Nephron progenitor cell (in vitro differentiated cells): ENCODE measurements at places on chromosomes 7 and 10.

GRCh38 chr10:132909491-132910071, 32.8 kb downstream of the CFAP46 start:
- no peak for DNase-seq

- DNase-seq, result no peak
Observed at GRCh38 chr10:114577133-114577532, 80.9 kb downstream of the ABLIM1 start.

GRCh38 chr10:127905848-127906261, 1.0 kb upstream of the PTPRE start:
- DNase-seq, result no peak

- DNase-seq, result no peak
Observed at GRCh38 chr10:8321990-8322389, 267.5 kb downstream of the GATA3 start.

DNA sequence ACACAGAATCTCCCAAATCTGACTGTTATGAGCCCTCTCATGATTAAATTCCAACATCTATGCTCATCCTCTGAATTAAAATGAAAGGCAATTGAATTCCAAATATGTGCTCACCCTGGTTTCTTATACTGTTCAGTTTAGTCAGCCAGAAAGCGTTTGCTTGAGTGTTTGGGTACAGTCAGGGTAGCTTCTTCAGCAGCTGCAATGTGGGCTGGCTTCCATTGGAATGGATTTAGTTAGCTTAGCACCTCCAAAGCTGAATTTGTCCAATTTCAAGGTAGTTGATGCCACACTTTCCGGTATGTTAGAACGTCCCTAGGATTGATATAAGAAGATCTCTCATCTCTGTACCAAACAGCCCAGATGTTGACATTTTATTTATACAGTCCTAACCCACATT, 9.3 kb downstream of the KLHL7 start:
- no peak for DNase-seq

GRCh38 chr7:36366005-36366717, 23.5 kb upstream of the ANLN start:
- no peak for DNase-seq

DNA sequence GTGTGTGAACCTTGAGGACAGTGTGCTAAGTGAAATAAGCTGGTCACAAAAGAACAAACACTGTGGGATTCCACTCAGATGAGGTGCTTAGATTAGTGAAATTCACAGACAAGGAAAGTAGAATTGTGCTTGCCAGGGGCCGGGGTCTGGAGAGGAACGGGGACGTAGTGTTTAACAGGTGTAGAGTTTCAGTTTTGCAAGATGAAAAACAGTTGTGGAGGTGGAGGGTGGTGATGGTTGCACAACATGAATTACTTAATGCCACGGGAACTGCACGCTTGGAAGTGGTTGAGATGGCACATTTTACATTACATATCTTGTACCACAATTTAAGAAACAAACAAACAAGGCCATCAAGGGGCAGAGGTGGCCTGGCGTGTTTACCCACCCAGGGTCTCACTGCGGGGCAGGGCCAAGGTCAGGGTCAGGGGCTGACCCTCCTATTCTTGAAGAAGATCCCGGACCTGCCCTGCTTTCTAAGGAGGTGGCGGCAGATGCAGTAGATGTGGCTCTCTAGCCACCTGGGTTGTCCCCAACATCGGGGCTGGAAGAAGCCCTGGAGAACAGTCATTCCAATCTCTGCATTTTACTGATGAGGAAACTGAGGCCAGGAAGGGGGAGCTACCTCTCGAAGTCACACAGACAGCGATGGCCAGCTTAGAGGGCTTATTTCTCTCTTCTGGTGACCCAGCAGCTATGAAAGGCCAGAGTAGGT, 91.5 kb upstream of the LRRC4 start:
- no peak for DNase-seq

- DNase-seq, result no peak
Observed at GRCh38 chr7:107122486-107122911, 46.3 kb upstream of the HBP1 start.

- no peak for DNase-seq
Observed at GRCh38 chr7:158252837-158253669, 334.6 kb downstream of the PTPRN2 start.

- no peak for DNase-seq
Observed at GRCh38 chr7:75937958-75938786, 23.2 kb downstream of the POR start.

DNA sequence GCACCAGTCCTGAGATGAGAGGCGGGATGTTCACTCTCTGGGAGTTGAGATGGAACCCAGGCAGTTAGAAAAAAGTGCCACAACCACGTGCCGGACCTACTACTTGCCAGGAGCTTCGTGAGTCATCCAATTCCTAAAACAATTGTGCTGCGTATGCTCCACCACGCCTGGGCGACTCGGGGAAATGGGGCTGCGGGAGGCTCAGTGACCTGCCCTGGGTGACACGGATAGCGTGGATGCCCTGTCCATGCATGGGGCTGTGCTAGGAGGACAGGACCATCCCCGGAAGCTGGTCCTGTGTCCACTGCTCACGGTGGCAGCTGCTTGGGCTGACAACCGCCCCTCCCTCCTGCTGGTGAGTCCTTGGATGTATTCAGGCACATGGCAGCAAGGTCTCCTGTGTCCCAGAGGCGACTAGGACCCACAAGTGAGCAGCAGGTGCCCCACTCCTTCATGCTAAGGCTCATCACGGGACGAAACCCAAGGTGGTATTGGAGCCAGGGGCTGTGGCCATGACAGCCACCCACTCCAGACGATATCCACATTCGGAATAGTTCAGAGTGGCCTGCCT, 90.4 kb downstream of the BMS1 start:
- no peak for DNase-seq

GRCh38 chr10:86956848-86957448, 467 bp downstream of the MMRN2 start:
- peak; percentile 35 for DNase-seq

- DNase-seq, result no peak
Observed at GRCh38 chr10:119496273-119496672, 46.2 kb downstream of the RGS10 start.

DNA sequence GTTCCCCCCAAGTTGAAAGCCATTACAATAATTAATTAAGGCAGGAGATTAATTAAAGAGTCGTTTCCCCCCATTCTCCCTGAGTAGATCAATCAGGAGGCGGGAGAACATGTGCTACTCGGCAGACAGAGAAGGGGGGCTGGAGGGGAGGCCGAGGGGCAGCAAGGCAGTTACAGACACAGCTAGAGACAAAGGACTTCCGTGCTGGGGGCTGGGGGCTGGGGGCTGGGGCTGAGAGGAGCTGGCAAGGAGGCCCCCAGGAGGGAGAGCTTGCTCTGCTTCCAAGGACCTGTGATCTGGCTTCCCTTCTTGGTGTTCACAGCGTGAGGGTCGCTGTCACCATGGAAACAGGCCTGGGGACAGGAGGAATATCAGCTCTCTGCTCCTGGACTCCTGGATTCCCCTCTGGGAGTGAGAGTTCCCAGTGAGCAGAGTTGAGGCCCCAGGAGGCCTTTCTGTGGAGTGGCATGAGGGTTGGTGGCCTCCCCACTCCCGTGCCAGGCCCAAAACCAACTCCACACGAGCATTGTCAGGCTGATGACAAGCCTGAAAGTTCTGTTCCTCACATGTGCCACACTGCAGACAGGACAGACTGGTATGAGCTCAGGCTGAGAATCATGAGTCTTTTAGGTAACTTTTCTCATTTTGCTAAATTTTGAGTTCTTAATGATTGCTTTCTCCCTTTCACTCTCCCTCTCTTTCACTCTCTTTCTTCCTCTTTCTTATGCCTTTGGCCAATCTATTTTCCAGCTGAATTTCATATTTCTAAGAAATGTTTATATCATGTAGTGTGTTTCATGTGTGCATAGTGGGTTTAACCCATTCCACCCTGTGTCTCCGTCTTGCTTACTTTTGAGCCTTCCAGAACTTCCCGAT, 16.4 kb downstream of the FAM241B start:
- peak; percentile 67 for DNase-seq

DNA sequence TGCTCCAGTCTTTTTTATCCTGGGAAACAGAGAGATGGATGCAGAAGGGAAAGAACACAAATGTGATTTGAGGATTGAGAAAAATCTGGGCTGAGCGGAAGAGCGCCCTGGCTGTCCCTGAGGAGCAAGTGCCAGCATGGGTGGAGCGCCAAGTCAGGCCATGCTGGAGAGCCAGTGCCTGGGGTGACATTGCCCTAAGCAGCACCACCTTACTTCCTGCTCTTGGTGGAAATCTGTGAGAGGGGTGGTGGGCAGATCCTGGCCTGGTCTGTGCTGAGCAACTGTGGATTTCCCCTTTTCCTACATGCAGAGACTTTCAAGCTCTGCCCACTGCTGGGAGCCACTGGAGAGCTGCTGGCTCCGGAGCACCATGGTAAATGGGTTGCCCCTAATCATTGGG, 36.9 kb downstream of the DDIT4 start:
- DNase-seq, result no peak

DNA sequence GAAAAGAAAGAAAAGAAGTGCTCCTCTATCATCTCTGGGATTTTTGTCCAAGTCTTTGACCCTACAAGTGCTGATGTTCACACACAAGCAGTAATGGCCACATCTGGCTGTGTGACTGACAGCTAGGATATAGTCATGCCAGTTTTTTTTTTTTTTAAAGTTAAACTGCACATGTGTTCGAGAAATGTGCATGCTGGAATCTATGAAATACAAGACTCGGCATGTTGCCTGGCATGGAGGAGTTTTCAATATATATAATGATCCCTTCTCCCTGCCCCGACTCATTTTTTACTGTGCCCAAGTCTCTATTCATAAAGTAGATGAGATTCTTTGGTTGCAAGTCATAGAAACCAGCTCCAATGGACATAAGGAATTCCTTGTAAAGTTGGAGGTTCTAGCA, 60.4 kb upstream of the FGFR2 start:
- DNase-seq, result no peak

DNA sequence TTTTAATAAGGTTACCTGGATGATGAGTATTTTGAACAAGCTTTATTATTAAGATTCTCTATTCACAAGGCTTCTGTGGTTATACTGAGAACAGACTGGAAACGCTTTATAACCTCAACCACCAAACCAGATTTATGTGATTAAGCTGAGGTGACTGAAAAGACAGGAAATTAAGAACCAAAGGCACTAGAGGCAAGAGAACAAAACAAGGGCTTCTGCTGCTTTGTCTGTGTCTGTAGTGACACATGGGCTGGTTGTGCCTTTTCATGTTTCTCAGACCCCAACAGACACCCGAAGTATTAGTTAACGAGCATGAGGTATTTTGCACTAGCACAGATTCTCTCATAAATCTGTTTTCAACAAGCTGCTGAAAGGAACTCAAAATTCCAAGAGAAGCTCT, 64.4 kb downstream of the RAPGEF5 start:
- no peak for DNase-seq

- no peak for DNase-seq
Observed at GRCh38 chr7:79296553-79297320, 156.7 kb downstream of the MAGI2 start.

GRCh38 chr10:49115015-49115795, at the start of gene VSTM4:
VSTM4 (minus strand) TSS chr10:49115522; CDS start chr10:49115485, 37 bp downstream.
- peak; percentile 73 for DNase-seq

GRCh38 chr10:128024426-128024825, 101.8 kb downstream of the MKI67 start:
- no peak for DNase-seq

GRCh38 chr10:52353960-52354394, 39.9 kb downstream of the DKK1 start:
- DNase-seq, result no peak

DNA sequence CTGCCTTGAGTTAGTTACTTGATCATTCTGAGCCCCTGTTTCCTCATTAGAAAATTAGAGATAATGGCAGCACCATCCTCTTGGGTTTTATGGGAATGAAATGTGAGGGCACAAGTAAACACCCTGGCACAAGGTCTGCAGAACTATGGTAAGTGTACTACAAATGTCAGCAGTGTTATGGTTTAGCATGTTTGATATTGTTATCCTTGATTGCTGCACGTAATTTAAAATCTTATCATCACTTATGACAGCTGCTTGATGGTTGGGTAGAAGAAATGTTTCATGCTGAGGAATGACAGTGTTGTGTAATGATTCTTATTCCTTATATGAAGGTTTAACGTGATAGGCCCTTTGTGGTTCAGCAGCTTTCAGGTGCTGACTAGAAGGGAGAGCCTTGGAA, 134.3 kb downstream of the KAT6B start:
- no peak for DNase-seq

DNA sequence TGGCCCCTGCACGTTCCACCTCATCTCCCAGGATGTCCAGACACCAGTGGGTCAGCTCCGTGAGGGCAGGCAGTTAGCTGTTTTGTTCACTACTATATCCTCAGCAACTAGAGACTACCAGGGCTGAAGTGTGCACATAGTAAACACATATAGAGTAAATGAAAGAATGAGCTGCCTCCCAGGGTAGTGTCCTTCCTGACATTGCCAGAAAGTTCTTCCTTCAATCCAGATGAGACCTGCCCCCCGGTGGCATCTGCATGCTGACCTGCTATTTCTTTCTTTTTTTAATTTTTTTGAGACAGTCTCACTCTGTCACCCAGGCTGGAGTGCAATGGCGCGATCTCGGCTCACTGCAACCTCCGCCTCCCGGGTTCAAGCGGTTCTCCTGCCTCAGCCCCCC, 14.0 kb upstream of the ARPC1A start:
- no peak for DNase-seq

- no peak for DNase-seq
Observed at GRCh38 chr10:130713135-130713534, 576.9 kb downstream of the GLRX3 start.

DNA sequence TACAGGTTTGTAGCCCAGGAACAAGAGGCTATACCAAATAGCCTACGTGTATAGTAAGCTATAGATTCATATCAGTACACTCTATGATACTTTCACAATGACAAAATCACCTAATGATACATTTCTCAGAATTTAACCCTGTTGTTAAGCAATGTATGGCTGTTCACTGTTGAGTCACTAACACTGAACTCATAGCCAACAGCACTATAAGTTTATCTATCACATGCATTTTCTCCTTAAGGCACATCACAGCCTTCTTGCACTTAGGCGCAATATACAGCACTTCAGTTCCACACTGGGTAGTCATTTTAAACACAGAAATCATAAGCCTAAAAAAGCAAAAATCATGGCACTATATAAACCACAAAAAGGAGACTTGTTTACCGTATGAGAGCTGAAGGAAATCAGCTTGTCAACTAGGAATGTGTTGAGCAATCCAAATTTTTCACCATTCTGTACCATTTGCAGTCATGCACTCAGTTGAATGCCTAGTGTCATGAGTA, 45.6 kb downstream of the ZNF438 start:
- no peak for DNase-seq

- peak; percentile 3 for DNase-seq
Observed at GRCh38 chr10:60139798-60140566, 233.6 kb upstream of the CCDC6 start.

- DNase-seq, result no peak
Observed at GRCh38 chr10:6473430-6473829, 106.6 kb downstream of the PRKCQ start.

DNA sequence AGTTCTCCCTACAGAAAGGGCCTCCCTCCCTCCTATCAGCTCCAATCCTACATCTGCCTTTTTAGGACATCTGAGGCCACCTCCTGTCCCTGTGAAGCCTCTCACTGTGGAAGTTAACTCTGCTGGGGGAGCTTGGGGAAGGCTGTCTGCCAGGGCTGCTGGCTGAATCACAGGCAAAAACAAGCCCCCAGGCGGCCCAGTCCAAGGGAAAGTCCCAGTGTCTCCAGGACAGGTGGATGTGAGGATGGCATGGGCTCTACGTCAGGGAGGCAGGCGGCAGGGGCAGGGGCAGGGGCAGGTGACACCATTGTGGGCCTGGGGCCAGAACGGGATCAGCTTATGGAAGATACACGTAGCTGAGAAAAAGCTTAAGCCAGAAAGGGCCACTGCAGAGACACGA, 240.2 kb downstream of the MAD1L1 start:
- no peak for DNase-seq

- DNase-seq, result no peak
Observed at GRCh38 chr7:20302891-20303290, 27.8 kb upstream of the ITGB8 start.
